CD4-positive, alpha-beta T cell treated with Interleukin-17A for 1 hour (primary cell): ENCODE measurements at places on chromosomes 7 and 10.

DNA sequence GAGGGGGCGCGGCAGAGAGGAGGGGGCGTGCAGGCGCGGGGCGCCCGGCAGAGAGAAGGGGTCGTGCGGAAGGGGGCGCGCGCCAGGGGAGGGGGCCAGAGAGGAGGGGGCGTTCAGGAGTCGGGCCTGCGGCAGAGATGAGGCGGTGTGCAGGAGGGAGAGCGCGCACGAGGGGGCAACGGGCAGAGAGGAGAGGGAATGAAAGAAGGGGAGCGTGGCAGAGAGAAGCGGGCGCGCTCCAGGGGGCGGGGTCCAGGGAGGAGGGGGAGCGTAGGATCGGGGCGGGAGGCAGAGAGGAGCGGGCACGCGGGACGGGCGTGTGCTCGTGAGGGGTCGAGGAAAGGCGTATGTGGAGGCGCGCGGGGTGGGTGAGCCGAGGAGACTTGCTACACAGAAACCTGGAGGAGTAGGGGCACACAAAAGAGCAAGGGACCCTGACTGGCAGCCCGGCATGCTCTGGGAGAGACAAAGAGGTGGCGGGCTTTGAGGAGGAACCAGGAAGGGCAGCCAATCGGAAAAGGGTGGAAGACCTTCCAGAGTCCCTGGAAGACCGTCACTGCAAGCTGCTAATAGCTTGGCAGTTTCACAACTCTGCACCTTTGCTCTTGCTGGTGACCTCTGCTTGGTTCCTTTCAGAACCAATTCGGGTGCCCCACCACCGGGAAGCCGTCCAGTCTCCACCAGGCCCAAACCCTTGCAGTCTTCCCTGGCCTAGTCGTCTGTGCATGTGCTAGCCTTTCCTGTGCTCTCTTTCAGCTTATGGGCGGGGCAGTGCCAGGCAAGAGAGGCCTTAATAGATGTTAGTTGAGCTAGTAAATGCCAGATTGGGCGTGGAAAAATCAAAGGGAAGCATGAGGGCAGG lies 639 bp downstream of the DYDC2 start:
- DNase-seq = no peak

DNA sequence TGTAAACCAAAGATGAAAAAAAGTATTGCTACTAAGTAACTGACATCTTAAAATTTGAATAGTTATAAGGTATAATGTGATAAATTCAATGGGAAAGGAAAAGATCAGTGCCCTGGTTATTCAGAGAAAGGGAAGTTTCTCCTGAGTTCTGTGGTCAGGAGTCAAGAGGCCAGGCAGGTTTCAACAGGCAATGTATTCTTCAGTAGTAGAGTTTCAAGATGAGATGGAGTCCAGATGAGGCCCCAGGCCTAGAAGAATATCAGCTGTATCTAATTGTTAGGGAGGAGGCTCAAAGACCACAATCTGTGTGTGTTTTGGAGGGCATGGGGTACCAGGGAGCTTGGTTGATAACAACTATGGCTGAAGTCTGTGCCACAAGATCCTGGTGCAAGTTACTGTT lies 101.4 kb upstream of the DLX6 start:
- no peak for DNase-seq

GRCh38 chr10:97713826-97714400 lies 383 bp downstream of the MARVELD1 start:
- DNase-seq = peak; percentile 58

- DNase-seq = no peak
Observed at GRCh38 chr7:32390210-32390609, 100.0 kb downstream of the LSM5 start.

DNA sequence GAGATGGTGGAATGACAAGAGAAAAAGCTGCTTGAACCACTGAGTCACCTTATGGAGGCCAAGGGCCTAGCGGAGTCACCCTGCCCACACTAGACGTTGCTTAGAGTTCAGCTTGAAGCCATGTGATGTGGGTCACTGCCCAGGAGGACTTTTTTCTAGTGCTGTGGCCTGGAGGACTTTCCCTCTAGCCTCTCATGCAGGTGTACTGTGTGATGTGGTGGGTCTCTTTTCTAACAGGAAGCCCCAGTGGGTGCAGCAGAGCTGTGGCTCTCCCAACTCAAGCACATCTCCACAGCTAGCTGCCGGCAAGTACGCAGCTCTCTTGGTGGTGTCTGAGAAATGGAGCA lies 13.6 kb downstream of the POR start:
- peak; percentile 33 for DNase-seq

GRCh38 chr7:37961251-37961650 lies 40.8 kb downstream of the EPDR1 start:
- DNase-seq = no peak

DNA sequence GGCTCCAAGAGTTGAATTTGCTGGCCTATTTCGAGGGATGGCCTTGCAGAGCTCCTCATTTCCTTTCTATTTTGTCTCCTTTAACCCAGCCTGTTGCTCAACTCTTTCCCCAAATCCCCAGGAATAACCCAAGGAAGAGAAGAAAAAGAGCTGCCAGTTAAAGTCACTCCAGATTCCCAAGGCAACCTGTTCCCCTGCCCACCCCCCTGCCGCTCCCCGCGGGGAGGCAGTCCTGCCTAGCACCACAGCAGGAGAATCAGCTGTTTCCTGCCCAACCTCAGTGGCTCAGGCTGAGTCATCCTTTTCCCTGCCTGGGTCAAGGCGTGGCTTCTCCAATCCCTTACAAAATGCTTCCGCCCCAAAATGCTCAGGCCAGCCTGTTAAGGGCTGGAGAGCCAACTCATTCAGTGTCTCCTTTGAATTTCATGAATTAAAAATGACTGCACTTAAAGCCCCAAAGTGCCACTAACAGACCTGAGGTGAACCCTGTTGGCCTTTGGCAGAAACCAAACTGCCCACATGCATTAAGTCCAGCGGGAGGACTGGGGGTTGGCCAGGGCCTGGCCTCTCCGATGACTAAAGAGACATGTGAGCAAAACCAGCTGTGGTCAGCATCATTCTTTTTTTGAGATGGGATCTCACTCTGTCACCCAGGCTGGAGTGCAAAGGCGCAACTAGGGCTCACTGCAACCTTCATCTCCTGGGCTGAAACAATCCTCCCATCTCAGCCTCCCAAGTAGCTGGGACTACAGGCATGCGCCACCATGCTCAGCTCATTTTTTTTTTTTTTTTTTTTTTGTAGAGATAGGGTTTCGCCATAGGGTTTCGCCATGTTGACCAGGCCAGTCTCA lies 83.2 kb upstream of the KIF5B start:
- DNase-seq = no peak

- DNase-seq = no peak
Observed at GRCh38 chr7:148729984-148730733, 31.5 kb downstream of the CUL1 start.

GRCh38 chr7:6015917-6016652 lies 7.0 kb downstream of the AIMP2 start:
- DNase-seq = no peak

- no peak for DNase-seq
Observed at GRCh38 chr10:127836966-127837365, 55.8 kb downstream of the CLRN3 start.

GRCh38 chr10:14592026-14592425 lies 182.7 kb downstream of the FAM107B start:
- peak; percentile 24 for DNase-seq

DNA sequence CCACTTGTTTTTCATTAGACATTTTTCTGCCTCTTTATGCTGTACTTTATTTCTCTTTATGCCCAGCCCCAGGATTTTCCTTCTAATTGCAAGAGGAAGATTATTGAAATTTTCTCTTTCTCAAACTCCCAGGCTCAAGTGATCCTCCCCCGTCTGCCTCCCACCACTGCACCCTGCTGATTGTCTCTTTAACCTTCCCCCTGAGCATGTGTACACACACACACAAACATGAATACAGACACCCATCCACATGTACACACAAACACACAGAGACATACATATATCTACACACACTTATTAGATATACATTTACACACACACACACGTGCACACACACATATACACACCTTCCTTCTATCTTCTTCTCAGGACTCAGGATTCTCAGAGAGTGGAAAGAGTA lies 37.3 kb upstream of the MAP3K8 start:
- DNase-seq = no peak

DNA sequence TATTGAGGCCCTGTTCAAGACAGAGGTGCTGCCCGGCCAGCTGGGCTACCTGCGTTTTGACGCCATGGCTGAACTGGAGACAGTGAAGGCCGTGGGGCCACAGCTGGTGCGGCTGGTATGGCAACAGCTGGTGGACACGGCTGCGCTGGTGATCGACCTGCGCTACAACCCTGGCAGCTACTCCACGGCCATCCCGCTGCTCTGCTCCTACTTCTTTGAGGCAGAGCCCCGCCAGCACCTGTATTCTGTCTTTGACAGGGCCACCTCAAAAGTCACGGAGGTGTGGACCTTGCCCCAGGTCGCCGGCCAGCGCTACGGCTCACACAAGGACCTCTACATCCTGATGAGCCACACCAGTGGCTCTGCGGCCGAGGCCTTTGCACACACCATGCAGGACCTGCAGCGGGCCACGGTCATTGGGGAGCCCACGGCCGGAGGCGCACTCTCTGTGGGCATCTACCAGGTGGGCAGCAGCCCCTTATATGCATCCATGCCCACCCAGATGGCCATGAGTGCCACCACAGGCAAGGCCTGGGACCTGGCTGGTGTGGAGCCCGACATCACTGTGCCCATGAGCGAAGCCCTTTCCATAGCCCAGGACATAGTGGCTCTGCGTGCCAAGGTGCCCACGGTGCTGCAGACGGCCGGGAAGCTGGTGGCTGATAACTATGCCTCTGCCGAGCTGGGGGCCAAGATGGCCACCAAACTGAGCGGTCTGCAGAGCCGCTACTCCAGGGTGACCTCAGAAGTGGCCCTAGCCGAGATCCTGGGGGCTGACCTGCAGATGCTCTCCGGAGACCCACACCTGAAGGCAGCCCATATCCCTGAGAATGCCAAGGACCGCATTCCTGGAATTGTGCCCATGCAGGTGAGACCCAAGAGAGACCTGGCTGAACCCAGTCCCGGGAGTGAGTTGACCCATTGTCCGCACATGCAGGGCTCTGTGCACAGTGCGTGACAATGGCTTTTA lies 2.8 kb downstream of the RBP3 start:
- no peak for DNase-seq

DNA sequence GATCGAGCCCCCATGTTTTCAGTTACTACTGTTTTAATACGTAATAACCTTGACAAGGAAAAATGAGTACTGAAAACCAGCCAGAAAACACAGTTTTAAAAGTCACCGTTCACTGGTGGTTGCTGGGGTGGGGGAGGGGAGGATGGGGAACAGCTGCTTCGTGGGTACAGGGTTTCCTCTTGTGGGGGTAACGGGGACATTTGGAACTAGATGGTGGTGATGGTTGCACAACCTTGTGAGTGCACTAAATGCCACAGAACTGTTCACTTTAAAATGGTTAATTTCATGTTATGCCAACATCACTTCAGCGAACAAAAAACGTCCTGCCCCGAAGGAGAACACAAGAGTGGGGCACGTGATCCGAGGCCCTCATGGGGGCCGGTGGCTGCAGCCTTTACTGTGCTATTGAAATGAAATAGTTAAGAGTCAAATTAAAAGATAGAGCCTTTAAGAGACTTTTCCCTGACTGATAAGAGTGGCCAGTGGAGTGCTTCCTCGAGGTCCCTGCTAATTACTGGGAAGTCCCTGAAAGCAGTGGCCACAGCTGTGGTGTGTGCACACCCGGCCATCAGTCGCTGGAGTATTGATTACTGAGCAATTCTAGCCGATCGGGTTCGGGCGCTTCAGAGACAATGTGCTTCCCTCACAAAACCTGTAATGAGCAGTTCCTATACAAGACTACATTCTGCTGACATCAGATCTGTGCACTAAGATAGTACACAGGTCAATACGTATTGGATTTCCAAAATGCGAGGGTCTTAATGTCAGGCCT lies 80.3 kb downstream of the EBF3 start:
- DNase-seq = no peak

- DNase-seq = no peak
Observed at GRCh38 chr7:136890399-136890798, 21.9 kb downstream of the CHRM2 start.

GRCh38 chr10:118500477-118501104 lies 94.9 kb downstream of the PRLHR start:
- no peak for DNase-seq

DNA sequence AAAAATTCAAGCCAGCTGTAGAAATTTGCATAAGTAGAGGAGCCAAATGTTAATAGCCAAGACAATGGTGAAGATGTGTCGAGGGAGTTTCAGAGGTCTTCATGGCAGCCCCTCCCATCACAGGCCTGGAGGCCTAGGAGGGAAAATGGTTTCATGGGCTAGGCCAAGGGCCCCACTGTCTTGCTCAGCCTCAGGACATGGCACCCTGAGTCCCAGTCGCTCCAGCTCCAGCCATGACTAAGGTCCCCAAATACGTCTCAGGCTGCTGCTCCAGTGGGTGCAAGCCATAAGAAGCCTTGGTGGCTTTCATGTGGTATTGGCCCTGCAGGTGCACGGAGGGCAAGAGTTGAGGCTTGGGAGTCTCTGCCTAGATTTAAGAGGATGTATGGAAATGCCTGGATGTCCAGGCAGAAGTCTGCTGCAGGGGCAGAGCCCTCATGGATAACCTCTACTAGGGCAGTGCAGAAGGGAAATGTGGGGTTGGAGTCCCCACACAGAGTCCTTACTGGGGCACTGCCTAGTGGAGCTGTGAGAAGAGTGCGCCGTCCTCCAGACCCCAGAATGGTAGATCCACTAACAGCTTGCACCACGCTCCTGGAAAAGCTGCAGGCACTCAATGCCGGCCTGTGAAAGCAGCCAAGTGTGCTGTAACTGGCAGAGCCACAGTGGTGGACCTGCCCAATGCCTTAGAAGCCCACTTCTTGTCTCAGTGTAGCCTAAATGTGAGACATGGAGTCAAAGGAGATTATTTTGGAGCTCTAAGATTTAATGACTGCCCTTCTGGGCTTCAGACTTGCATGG lies 19.2 kb downstream of the TBATA start:
- no peak for DNase-seq

GRCh38 chr10:127154831-127155620 lies 41.4 kb downstream of the INSYN2A start:
- no peak for DNase-seq

DNA sequence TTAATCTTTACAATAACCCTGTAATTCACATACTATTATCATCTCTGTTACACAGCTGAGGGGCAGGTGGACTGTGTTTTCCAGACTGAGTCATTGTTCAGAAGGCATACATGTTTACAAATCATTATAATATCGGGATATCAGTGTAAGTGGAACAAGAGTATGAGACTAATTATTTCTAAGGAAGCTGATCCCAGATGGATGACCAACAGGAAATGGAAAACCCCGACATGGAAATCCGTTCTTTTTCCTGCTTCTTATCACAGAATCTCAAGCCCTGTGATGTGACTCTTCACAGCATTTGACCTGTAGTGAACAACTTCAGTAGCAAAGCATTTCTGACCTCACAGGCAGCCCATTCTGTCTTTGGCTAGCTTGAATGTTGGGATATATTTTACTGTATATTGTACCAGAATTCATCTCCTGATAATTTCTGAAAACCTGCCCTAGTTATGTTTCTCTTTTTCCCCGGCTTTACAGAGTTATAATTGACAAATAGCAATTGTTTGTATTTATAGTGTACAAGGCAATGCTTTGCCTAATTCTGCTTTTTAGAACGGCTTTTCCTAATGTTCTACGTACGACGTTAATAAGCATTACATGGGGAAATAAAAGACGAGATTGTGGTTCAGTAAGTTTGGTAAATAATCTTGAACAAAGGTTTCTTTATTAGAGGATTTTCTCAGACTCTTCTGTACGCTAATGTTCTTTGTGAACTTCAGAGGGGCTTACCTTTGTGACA lies 78.6 kb upstream of the SYPL1 start:
- no peak for DNase-seq
